NCI-H2171 (cell line): ENCODE measurements at places on chromosomes 16 and 17.

DNA sequence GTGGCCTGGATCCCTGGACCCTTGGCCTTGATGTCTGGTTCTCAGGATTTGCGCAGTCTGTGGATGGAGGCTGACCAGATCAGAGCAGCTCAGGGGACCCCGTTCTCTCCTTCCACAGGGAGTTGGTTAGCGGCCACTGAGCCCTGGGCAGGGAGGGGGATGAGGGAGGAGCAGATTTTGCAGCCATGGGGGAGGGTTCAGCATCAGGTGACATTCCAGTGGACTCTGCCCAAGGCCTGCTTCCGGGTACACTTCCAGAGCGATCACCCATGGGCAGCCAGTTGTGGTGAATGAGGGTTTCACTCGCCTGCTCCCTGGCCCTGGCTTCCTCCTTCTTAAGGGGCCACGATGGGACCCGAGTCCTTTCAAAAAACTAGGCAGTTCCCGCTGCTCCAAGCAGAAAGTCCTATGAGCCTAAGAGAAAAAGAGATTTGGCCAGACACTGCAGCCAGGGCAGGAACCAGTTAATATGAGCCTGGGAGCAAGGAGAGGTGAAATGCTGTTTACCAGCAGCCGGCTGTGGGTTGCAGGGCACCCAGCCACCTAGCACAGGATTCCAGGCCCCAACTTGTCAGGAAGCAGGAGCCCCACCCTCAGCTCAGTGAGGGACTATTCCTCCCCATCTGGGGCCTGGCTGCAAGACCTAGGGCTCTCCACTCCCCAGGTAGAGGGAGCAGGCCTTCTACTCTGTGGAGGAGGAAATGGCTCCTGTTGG, 4.7 kb upstream of the GPRC5C start:
- DNase-seq, result peak; percentile 41

- no peak for DNase-seq
Measured at GRCh38 chr17:8327303-8327649, 12.4 kb upstream of the ODF4 start.

- no peak for DNase-seq
Measured at GRCh38 chr16:28543072-28543471, 4.3 kb upstream of the NUPR1 start.

GRCh38 chr17:15883617-15884111, 61.3 kb upstream of the ADORA2B start:
- no peak for DNase-seq

DNA sequence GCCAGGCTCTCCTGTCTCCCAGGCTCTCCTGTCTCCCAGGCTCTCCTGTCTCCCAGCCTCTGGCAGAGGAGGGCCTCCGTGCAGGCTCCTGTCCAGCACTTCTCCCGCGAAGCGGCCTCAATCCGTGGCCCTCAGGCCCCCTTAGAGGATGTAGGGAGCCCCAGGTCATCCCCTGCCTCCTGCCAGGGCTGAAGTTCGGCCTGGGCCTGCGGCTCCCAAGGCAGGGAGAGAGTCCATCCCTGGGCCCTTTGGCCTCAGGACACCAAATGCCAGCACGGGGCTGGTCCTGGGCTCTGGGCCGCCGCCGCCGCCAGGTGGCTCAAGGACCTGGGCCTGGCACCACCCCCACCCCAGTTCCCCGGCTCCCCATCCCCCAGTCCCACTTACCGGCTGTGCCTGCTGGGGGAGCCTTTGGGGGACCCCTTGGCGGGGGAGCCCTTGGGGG, 370 bp downstream of the EVPL start:
- no peak for DNase-seq
